Adrenal gland (tissue), 19 donors: ENCODE measurements at places on chromosomes 7 and 10. TPM values are rescaled to one million over a fixed set of nuclear protein-coding genes. Genes with fewer than 3 reads are reported as not detected.

DNA sequence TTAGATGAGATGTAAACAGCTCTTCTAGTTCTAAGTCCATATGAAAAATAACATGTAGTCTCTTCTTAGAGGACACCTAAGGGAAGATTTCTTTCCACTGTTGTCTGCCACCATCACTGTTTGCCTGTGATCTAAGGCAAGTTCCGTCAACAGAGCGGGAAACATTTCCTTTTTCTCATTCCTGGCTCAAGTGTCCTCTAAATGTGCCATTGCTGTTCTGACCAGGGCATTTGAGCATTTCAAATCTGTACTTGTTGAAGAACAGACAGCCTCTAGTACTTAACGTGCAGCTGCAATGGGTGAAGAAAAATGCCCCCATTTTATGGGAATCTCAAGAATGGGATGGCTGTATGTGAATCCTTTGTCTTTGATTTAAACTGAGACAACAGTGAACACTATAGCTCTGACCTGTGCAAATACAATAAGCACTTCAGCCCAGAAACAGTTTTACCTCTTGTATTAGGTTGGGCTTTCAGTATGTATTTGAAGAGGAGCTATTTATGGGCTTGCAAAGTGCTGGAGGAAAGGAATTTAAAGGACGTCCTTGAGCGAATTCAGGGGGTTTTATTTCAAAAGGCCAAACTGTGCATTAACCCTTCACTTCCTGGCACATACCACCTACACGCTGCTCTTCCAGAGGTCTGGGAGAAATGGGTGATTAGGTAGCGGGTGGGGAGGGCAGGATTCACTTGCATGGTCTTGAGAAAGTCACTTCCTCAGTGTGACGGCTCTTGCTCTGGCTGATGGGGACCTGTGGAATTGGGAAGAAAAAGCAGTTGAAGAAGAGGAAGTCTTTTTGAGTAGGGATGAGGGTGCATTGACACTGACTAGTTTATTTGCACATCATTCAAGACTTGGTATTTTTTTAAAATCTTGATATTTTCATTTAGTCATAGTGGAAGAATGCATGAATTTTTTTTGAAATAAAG, 66.1 kb downstream of the THNSL1 start:
- no peak for DNase-seq

DNA sequence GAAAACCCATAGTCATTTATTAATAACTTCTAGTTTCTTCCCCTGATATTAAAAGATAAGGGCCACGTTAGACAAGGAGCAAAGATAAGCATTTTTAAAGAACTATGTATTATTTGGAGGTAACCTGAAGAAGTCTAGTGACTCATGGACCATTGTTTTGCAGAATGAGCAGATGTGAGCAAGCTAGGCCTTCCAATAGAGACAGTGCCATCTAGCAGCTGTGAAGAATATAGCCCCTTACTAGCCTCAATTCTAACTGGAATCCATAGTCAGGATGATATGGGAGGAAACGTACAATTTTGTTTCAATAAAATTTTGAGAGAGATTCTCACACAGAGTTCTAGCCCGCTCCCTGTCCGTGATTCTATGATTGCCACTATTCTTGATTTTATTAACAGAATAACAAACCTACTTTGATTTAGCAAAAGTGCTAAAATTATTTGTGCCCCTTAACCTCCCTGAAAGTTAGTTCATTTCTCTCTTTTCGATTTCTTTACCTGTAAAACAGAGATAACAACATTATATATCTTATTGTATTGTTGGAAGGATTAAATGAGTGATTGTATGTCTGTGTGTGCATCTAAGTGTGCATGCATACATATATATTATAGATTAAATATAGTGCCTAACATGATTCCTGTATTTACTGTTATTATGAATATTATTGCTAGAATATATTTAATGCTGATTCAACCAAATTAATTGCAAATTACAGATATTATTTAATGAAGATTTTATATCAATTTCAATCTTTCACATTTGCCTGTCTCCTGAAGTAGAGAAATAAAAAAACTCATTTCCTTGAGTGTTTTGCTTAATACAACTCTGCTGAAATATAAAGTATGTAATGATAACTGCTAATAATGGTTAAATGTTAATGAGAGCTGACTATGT, 22.7 kb downstream of the FAM237B start:
- peak; percentile 27 for DNase-seq

GRCh38 chr7:116166156-116166555, 44.2 kb upstream of the TES start:
- no peak for DNase-seq

DNA sequence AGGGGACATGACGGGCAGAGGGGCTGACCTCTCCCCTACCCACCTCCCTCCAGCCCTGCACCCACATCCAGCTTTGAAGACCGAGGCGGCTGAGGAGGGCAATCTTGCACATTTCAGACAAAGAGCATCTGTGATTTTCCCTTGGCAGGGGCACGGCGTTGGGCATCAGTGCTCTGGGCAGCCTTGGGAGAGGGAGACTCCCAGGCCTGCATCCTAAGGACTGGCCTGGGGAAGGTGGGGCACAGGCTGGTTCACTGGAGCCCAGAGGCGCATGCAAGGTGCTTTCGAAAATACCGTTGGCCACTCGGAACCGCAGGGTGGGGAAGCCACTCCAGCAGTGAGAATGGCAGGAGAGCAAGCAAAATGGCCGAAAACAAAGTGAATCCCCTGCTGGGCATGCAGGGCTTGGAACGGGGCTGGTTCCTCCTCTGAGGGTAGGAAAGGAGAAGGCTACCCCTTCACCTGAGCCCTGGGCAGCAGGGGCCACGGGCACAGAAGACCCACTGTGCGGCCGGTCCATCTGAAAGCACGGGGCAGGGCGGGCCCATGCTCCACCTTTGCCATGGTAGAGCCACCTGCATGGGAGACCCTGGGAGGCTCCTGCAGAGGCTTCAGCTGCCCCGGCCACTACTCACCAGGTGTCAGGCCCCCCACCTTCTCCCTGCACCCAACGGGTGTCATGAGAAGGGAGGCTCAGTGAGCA, 49.8 kb downstream of the EBF3 start:
- no peak for DNase-seq

DNA sequence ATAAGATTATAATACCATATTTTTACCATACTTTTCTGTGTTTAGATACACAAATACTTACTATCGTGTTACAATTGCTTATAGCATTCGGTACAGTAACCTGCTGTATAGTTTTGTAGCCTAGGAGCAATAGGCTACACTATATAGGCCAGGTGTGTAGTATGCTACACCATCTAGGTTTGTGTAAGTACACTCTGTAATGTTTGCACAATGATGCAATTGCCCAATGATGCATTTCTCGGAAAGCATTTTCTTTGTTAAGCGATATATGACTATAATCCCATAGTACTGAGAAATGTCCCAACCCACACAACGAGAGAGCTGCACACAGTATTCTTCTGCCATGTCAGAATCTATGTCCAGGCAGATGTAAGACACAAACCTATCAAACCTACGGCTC, 160.0 kb downstream of the NEBL start:
- DNase-seq = no peak

DNA sequence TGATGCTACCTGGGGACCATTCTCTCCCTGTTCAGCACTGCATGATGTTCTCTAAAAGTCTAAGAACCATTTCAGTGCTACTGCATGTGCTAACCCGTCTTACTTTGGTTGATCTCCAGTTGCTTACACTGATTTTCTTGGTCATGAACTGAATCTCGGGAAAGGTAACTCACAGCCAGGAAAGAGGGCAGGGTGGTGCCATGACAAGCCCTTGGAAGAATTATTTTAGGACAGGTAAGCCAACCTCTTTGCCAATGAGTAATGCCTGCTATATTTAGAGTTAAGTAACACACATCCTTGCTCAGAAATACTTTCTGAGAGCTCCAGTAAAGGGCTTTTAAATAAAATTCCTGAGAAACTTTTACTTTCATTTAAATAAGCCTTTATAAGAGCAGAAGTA, 126.7 kb downstream of the ARL4A start:
- no peak for DNase-seq

DNA sequence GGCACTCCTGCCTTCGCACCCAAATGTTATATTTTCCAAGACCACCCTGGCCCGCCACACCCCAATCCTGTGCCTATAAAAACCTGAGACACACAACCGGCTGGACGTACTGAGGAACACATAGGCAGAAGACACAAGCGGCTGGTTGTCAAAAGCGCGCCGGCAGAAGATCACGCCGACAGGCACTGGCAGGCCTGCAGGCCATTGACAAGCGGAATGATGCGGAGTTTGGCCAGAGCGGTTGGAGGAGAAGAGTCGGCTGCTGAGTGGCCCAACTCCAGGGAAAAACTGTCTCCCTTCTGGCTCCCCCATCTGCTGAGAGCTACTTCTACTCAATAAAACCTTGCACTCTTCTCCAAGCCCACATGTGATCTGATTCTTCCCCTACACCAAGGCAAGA, 39.7 kb upstream of the SAMD8 start:
- no peak for DNase-seq

DNA sequence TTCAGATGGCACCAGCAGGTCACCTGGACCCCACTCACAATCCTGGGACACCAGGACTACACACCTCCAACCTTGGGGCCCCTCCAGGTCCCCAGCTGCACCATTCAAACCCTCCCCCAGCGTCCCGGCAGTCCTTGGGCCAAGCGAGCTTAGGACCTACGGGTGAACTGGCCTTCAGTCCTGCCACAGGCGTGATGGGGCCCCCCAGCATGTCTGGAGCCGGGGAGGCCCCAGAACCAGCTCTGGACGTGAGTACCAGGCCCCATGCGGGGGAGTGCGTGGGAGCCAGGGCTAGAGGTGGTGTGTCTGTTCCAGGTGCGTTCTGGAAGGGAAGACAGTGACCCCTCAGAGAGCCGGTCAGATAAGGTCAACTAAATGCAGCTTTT, 17.8 kb downstream of the ZMIZ2 start:
- no peak for DNase-seq

DNA sequence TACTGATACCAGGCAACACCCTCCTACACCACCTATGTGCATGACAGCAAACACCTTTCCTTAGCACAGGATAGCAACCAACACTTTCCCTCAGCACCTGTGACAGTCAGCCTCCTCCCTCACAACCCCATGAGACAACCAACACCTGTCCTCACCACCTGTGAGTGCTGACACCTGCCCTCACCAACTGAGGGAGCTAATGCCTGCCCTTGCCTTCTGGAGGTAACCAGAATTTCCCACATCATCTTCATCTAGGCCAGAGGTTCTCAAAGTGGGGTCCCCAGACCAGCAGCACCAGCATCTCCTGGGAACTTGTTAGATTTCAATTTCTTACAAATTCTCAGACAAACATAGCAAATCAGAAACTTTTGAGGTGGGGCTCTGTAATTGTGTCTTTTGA, 112.5 kb downstream of the GRID1 start:
- no peak for DNase-seq

- DNase-seq = no peak
Measured at GRCh38 chr7:24227068-24227467, 56.9 kb upstream of the NPY start.

Gene NANOS1
- 4.6 TPM for total RNA-seq

Gene BLOC1S2
- 41.1 TPM for total RNA-seq

Gene FAM25C
- total RNA-seq = not detected
